ENCODE measurements at places on chromosomes 7 and 10.

- DNase-seq, result no peak
Observed at GRCh38 chr10:116732573-116732972, 9.8 kb downstream of the HSPA12A start.

DNA sequence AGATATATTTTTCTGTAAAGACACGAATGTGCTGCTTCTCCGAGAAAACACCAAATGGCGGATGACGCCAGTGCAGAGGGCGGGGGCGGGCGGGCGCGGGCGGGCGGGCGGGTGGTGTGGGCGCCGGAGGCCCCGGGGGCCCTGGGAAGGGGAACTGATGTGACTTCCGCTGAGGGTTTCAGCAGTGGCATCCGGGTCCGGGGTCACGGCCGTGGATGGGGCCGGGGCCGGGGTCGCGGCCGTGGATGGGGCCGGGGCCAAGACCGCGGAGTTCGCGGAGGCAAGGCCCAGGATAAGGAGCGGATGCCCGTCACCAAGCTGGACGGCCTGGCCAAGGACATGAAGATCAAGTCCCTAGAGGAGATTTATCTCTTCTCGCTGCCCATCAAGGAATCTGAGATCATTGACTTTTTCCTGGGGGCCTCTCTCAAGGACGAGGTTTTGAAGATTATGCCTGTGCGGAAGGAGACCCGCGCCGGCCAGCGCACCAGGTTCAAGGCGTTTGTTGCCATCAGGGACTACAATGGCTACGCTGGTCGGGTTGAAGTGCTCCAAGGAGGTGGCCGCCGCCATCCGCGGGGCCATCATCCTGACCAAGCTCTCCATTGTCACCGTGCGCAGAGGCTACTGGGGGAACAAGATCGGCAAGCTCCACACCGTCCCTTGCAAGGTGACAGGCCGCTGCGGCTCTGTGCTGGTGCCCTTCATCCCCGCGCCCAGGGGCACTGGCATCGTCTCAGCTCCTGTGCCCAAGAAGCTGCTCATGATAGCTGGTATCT lies 20.3 kb upstream of the IGF2BP3 start:
- DNase-seq, result no peak

- peak; percentile 81 for DNase-seq
Observed at GRCh38 chr7:40717242-40717641, 582.4 kb downstream of the SUGCT start.

DNA sequence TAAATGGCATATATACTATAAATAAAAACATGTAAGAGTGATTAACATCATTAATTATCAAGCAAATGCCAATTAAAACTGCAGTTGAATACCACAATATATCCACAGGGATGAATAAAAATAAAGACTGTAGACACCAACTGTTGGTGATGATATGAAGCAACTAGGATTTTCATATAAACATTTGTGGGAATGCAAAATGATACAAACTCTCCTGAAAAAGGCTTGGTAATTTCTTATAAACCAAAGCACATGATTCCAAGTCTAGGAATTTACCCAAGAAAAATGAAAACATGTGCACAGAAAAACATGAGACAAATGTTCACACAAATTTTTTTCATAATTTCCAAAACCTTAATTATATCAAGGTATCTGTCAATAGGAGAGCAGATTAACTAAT lies 448.1 kb downstream of the ETV1 start:
- no peak for DNase-seq

- no peak for DNase-seq
Observed at GRCh38 chr7:116271161-116271913, 61.0 kb downstream of the TES start.

GRCh38 chr7:131995324-131995723 lies 438.9 kb upstream of the PODXL start:
- no peak for DNase-seq

- no peak for DNase-seq
Observed at GRCh38 chr7:148256433-148256832, 334.1 kb upstream of the C7orf33 start.

- no peak for DNase-seq
Observed at GRCh38 chr7:141837683-141838082, 3.6 kb downstream of the PRSS37 start.

DNA sequence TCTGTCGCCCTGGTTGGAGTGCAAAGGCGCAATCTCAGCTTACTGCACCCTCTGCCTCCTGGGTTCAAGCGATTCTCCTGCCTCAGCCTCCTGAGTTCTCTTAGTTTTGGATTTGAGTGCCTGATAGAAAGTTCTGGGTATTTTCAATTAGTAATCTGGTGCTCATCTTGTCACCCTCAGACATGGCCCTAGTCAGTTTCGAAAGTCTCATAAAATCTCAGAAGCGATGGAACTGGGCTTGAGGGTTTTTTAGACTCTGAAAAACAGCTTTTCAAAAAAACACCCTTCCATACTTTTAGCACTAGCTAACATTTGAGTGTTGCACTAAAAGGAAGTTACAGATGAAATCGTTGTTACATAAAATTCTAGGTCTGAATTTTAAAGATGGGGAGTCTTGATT lies 9.4 kb upstream of the PIP4K2A start:
- no peak for DNase-seq

GRCh38 chr7:104804696-104805095 lies 209.3 kb upstream of the KMT2E start:
- DNase-seq, result no peak

GRCh38 chr7:94997547-94997946 lies 90.2 kb downstream of the PPP1R9A start:
- DNase-seq, result no peak

GRCh38 chr10:112004075-112004474 lies 179.5 kb downstream of the GPAM start:
- no peak for DNase-seq

GRCh38 chr10:48879451-48879850 lies 60.2 kb downstream of the LRRC18 start:
- no peak for DNase-seq

GRCh38 chr7:140655511-140656408 lies 15.1 kb upstream of the DENND2A start:
- no peak for DNase-seq

- peak; percentile 74 for DNase-seq
Observed at GRCh38 chr10:49739426-49739825, 22.7 kb downstream of the OGDHL start.

GRCh38 chr7:97450516-97450915 lies 281.4 kb upstream of the TAC1 start:
- no peak for DNase-seq

DNA sequence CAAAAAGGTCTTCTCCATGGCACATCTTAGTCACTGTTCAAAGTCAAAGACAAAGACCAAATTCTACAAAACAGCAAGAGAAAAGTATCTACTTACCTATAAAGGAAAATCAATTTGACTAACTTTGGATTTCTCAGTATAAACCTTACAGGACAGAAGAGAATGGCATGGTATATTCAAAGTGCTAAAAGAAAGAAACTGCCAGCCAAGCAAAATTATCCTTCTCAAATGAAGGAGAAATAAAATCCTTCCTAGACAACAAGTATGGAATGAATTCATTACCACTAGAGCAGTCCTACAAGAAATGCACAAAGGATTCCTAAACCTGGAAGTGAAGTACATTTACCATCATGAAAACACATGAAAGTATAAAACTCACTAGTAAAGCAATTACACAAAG lies 235.5 kb downstream of the STK31 start:
- DNase-seq, result no peak

DNA sequence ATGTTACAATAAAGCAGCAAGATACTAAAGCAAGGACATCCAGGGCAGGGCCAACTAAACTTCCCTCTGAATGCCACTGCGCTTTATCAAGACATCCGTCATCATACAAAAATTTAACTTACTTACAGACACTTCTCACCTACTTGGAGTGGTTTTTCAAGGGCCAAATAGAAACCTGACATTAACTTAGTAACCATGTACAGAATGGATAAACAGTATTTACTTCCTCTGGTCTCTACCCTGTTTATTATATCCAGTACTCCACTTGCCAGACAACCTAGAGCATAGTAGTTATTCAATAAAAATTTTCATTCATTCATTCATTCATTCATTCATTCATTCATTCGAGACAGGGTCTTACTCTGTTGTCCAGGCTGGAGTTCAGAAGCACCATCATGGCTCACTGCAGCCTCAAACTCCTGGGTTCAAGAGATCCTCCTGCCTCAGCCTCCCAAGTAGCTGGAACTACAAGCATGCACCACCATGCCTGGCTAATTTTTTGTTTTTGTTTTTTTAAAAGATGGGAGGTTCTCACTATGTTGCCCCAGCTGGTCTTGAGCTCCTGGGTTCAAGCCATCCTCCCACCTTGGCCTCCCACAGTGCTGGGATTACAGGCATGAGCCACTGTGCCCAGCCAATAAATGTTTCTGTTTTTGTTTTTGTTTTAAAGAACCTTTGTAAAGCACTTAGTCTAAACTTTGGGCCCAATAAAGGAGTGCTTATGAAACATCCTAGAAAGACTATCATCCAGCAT lies 19.0 kb downstream of the SMURF1 start:
- no peak for DNase-seq

DNA sequence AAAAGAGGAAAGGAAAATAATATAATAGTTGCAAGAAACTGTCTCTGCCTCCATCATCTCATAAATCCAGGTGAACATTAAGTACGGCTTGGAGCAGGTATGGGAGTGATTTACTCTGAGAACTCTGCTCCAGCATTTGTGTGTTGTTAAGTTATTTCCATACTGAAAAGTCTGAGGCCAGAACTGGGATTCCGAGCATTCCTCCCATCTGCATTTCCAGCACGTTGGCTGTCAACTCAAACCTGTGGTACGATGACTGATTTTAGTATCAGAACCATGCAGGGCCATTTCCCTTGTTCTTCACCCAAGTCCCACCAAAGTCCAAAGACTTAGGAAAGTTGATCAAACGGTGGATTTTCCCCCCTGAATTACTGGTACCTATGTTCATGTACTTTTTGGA lies 104.9 kb downstream of the CREB5 start:
- no peak for DNase-seq

GRCh38 chr7:130947792-130948580 lies 214.0 kb upstream of the KLF14 start:
- DNase-seq, result no peak

- DNase-seq, result no peak
Observed at GRCh38 chr7:46156086-46156485, 235.0 kb upstream of the IGFBP3 start.

GRCh38 chr10:7787150-7787856 lies 490 bp downstream of the KIN start:
- no peak for DNase-seq

GRCh38 chr7:111510584-111511378 lies 51.5 kb downstream of the IMMP2L start:
- no peak for DNase-seq

GRCh38 chr10:62437696-62438095 lies 63.5 kb downstream of the ZNF365 start:
- DNase-seq, result no peak

GRCh38 chr7:77903597-77903996 lies 105.0 kb downstream of the PHTF2 start:
- no peak for DNase-seq

DNA sequence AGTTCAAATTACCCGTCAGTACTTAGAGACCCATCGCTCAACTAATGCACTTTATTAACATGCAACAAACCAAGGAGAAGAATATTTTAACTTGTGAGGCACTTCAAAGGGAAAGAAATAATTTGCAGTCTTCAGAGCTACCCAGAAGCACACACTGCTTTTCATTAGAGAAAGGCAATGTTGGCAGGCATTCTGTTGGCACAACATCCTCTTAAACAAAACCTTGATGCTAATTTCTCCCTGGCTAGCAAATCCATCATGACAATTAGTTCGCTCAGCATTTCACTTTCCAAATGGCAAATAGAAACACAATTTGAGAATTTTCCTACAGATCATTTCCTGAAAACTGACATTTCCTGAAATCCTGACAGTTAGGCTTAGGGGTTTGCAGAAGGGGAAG lies 155.6 kb upstream of the FAM13C start:
- no peak for DNase-seq

Data from lower leg skin (tissue), 4 donors.